Iris pigment epithelial cell (primary cell): ENCODE measurements at places on chromosomes 7 and 10.

DNA sequence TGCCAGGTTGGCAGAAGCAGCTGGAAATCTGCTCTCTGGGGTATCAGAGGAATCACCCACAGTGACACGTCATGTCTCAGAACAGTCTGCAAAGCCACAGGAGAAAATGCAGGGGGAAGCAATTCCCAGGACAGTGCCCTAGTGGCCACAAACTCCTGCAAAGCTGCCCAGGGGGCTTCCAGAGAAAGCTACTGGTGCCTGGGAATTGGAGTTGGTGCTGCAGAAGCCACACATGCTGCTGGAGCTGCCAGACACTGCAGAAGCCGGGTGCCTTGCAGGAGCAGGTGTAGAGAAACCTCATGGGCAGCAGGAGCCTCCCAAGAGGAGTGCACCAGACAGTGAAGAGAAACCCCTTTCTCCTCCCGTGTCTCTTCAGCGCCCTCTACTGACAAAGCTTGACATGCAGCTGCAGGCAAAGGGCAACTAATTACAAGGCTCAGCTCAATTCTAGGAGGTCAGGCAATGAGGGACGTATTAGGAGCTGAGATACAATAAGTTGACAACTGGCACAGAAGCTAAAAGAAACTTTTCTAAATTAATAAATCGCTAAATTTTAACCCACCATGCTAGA lies 30.2 kb upstream of the NUB1 start:
- no peak for DNase-seq

GRCh38 chr10:68684413-68684812 lies 36.6 kb upstream of the CCAR1 start:
- DNase-seq = no peak

- no peak for DNase-seq
These were observed 607.1 kb upstream of the LRRTM3 start for GRCh38 chr10:66318761-66319160.

DNA sequence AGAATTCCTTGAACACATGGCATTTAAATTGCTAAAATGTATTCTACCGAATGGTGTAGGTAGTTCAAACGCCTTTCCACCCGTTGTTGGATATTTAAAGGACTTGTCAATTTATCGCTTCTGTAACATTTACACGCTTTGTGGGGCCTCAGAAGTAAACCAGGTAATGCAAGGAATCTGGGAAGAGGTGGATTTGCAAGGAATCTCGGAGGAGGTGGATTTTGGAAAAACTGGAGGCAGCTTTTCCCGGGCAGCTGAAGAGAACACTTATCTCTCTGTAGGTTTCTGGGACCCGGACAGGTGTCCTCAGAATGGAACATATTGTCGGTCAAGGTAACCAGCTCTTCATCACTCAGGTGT lies 592 bp upstream of the MAPK8 start:
- no peak for DNase-seq

GRCh38 chr7:112540839-112541577 lies 60.2 kb downstream of the LSMEM1 start:
- no peak for DNase-seq

- no peak for DNase-seq
These were observed 317.2 kb downstream of the BBS9 start for GRCh38 chr7:33446551-33446950.

DNA sequence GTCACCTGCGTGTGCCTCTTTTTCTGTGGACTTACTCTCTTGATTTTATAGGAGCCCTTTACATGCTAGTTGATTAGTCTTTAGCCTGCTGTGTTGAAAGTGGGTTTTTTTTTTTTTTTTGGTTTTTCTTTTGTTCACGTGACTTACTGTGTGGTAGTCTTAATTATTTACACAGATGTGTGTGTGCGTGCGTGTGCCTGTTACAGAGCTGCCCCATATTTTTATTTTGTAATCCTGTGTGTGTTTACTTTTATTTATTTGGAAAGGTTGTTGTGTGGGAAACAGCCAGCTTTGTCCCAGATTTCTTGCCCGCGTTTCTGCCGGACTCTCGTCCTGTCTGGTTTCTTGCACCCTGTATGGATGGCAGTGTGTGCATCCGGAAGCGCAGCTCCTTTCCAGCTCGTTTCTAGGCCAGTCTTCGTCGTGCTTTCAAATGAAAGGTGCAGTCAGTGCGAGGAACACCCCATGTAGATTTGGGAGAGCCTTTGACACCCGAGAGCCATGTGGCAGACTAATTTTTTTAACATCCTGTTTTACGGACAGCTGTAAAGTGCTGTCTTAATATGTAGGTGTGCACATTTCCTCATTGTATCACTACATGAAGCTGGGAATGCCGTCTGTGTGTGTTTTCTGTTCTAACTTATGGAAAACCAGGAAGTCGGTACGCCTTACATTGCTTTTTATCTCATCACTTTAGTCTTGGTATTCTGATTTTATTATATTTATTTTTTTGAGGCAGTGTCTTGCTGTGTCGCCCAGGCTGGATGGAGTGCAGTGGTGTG lies 55.6 kb downstream of the DNAJB6 start:
- DNase-seq = no peak

GRCh38 chr10:53108317-53108934 lies 335.8 kb upstream of the MBL2 start:
- DNase-seq = no peak

DNA sequence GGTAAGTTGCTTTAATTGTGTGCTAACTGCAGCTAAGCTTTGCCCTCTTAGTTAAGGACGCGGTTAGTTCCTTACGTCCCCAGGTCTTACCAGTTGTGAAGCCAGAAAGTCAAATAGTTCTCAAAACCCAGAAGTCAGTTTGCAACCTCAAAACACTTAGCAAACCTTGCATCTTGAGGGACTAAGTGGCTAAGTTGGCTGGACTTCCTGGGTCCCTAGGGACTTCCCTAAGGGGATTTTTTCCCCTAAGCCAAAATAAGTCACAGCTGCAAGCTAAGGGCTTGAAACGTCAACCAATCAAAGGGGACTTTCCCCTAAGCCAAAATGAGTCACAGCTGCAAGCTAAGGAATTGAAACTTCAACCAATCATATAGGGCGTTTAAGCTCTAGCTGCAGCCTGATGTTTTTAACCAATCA lies 36.2 kb upstream of the HECW1 start:
- DNase-seq = peak; percentile 15

GRCh38 chr10:50552771-50553535 lies 70.8 kb downstream of the SGMS1 start:
- peak; percentile 71 for DNase-seq

DNA sequence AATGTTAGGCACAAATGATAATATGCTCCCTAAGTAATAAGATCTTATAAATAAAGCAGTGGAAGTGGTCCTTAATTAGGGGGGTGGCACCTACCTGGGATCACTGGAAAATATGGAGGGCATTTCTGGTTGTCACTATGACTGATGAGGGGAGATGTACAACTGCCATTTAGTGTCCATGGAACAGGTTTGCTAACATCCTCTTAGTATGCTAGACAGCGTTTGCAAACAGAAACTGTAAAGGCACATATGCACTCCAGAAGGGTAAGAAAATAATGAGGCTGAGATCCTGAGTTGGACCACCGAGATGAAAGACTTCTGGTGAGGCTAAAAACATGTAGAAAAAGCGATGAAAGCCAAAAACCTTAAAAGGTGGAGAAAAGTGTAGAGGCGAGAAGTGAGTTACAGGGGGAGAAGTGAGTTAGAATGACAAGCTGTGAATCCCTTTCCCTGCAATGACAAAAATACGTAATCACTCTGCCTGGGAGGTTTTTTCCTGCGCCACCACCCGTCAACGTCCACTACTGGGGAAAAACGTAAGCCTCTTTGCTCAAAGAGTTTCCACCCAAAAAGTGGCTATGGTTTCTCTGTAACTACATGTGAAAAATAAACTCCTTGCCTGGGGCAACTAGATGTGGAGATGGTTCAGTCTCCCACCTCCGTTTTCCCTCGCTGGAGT lies 767 bp downstream of the KRIT1 start:
- no peak for DNase-seq

GRCh38 chr7:122311734-122312450 lies 7.3 kb upstream of the FEZF1 start:
- no peak for DNase-seq

DNA sequence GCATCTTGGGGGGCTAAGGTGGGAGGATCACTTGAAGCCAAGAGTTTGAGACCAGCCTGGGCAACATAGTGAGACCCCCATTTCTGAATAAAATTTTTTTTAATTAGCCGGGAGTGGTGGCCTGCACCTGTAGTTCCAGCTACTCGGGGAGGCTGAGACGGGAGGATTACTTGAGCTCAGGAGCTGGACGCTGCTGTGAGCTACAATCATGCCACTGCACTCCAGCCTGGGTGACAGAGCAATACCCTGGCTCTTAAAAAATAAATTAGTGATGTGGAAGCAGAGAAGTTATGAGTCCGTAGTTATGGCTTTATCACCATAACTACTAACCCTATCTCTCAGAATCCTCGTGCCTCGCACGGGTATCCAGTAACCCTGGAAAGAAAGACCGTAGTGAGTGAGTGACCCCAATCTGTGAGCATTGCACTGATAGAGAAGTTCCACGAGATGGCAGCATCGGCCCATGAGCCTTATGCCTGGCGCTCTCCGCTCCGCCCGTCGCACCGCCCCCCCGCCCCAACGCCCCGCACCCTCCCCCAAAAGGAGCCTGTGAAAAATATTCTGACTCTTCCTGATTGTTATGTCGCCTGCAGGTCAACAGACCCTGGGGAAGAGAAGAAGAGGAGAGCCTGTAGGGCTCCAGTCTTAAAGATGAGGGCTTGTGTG lies 4.9 kb upstream of the SLC29A3 start:
- peak; percentile 29 for DNase-seq

- peak; percentile 11 for DNase-seq
These were observed 491.4 kb downstream of the PLXNA4 start for GRCh38 chr7:132084776-132085388.

DNA sequence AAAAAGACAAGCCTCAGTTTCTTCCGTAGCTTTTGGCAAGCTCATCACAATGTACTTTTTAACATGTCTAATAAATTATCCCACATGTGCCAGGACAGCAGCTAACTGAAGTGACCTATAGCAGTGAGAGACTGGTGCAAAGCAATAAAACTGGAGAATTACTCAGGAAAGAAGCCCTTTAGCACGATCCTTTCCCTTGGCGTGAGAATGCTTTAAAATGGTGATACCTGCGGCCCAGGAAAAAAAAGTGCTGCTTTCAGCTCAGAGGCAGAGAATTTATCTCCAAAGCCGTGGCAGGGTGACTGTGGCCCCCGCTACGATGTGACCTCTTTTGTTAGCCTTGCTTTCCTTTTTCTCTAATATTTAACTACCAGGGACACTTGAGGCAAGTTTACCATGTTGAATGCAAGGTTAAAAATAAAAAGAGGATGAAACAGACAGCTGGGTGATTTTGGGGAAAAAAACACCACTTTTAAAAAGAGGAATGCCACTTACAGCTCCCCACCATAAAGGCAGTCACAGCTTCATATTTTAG lies 184.0 kb downstream of the FANK1 start:
- DNase-seq = no peak

DNA sequence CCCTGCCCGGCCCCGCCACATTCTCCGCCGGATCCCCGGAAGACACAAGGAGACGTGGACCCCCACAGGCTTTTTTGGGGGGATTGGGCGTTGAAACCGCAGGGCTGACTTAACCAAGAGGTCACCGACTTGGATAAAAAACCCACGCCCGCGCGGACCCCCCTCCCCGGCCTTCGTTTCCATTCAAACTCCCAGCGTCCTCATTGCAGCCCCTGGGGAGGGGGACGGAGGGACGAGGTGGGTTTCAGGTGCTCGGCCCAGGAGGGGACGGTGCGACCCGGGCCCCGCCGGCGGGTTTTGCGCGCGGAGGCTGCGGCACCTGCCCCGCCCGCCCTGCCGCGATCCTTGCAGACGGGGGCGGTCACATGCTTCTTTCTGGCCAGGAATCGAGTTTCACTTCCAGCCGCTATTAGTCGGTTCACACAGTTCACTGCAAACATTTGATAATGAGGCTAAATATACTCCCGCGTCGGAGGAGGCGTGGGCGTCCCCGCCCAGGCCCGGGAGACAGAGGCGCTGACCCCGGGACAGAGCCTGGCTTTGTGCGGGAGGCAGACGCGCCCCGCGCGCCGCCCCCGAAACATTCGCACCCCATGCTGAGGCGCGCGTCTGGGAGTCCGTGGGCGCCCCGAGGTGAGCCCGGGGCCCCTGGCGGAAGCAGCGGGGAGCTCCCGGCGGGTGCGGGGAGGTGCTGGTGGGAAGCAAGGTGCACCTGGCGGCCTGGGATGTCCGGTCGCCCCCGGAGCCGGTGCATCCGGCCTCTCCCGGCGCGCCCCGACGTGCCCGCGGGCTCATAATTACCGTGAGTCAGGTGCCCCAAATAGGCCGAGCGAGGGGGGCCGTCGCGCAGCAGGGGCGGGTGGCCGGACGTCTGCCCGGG lies 2.7 kb upstream of the PDGFA start:
- DNase-seq = peak; percentile 60

DNA sequence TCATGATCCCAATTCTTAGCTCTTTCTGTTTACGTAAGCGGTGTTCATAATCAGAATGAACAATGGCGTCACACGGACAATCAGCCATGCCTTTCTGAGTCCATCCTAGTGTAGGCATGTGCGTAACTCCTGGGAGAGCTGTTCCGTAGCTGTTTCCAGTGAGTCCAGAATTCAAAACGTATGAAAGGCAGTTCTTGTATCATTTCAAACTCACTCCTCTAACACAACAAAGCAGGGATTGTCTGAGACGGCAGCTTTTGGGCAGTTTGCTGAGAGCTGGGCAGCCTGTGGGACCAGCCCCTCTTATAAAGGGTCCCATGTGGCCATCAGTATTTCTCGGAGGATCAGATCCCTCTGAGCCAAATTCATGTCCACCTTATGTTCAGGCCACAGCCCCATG lies 43.4 kb downstream of the PSPH start:
- no peak for DNase-seq

DNA sequence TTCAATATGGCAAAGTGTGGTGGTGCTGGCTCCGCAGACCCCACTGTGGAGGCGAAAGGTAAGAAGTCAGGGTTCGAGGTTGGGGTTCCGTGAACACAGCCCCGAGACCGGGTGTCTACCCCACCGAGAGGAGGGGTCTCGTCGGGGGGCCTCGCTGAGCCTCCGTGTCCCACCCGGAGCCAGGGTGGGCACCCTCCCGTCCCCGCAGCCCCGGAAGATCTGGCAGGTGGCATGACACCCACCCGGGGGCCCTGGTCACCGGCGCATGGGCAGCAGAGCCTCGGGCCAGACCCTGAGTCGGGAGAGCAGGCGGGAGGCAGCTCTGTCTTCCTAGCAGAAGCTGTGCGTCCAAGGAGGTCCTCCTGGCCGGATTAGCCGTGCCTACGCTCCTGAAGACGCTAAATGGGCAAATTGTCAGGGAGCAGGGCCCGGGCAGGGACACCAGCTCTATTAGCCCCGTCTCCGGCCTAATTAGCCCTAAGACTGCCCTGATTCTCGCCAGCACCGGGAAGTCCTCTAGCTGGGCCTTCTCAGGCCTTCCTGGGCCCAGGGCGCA lies 56.4 kb downstream of the UNCX start:
- no peak for DNase-seq

GRCh38 chr7:55156919-55157763 lies 138.3 kb downstream of the EGFR start:
- DNase-seq = no peak

GRCh38 chr10:84826704-84827103 lies 498.3 kb downstream of the CCSER2 start:
- no peak for DNase-seq
